H54 (cell line): ENCODE measurements at places on chromosomes 1 and 21.

DNA sequence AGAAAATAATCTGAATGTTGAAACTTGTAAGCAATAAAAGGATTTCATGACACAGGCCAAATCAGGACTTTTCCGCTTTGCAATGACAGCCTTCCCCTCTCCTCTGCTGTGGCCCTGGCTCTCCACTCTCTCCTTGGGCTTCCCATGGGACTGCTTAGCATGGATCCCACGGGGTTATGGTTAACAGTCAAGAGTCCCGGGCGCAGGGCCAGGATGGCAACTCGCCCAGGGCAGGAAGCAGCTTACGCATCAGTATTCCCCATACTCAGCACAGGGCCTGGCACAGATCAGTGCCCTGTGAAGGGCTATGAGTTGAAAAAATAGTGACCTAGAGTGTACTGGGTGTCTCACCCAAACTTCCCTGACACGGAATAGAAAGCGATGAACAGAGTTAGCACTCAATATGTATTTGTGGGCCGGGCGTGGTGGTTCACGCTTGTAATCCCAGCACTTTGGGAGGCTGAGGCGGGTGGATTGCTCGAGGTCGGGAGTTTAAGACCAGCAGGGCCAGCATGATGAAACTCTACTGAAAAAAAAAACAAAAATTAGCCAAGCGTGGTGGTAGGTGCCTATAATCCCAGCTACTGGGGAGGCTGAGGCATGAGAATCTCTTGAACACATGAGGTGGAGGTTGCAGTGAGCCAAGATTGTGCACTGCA is 29.1 kb upstream of the GRHL3 start:
- peak; percentile 46 for DNase-seq

DNA sequence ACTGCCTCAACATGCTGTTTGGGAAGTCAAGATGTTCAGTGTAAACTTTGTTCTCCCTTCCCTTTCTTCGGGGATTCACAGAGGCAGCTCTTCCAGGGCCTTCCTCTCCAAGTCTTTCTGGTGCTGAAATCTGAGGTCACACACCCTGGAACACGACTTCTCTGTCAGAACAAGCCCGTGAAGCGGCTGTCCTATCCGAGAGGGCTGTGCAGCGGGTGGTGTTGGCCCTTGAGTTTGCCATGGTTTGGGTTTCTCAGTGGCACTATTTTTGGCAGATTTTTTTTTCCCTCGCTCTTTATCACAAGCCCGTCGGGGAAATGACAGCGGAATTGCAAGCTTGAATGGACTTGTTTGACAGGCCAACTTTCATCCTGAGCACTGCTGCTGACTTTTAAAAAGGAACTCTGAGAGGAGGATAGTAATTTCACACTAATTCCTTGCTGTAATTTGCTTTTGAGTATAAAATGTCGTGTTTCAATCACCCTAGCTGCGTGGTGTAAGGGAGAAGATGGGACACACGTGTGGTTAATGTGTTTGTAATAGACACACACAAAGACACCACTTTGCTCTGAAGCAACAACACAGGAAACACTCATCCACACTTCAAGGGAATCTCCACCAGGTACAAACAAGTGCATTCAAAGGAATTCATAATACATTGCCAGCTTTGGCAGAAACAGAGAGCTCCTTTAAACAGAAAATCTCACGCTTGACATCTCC is 60.1 kb upstream of the TARBP1 start:
- DNase-seq, result no peak

DNA sequence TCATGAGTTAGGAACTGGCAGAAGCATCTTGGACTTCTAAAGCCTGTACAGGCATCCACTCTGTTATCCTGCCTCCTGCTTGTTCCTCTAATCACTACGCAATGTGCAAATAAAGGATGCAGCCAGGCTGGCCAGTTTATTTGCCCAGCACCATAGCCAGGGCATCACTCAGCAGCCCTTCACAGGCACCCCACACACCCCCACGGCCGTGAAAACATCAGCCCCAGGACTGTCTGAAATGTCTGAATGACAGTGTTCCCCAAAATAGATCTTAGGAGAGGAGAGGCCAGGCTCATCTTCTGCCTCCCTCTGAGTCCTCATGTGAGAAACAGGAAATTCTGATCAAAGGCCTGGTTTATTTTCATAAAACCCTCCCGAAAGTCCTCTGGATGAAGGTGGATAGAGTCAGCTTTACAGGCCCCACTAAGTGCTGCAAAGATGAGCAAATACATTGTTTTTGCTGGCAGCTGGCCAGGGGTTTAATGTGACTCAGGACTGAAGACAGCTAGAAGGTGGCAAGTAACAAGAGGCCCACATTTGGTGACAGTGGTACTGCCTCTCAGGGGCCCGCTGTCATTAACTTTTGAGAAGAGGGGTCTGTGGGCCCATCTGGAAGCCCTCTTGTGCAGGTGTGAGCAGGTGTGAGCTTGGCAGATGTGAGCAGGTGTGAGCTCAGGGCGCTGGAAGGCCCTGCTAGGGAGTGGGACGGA is 32.9 kb downstream of the GRHL3 start:
- no peak for DNase-seq

DNA sequence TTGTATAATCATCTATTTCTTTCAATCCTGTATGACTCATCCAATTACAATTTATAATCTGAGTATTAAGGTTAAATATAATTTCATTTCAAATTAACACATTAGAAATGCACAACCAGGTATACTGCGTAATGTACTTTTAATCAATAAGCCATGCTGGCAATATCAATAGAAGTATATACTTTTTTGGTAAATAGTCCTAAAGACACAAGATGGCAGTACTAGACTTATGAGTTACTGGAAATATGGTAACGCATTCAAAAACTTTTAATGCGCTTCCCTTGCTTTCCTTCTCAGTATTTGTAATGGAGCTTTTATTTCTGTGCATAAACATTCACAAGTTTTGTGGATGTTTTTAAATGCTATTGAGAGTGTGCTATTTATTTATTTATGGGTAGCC is 1162.0 kb upstream of the TMPRSS15 start:
- no peak for DNase-seq

- no peak for DNase-seq
These were observed 5.1 kb downstream of the IFFO2 start for GRCh38 chr1:18951416-18951815.

DNA sequence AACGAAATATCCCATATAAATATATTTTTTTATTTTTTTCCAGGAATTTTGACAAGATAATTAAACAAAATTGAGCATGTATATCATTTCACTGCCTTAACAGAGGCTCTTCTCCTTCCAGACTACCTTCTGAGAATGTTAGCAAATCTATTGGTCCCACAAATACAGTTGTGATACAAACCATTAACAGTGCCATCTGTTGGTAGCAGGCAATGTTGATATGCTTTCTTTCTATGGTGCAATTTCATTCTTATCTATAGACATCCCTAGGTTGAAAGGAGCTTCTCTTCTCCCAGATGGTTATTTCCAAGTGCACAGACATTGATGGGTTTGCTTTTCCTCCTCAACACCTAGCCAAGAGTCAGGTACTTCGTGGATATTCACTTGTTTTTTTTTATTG is 303.6 kb downstream of the USH2A start:
- DNase-seq, result no peak

DNA sequence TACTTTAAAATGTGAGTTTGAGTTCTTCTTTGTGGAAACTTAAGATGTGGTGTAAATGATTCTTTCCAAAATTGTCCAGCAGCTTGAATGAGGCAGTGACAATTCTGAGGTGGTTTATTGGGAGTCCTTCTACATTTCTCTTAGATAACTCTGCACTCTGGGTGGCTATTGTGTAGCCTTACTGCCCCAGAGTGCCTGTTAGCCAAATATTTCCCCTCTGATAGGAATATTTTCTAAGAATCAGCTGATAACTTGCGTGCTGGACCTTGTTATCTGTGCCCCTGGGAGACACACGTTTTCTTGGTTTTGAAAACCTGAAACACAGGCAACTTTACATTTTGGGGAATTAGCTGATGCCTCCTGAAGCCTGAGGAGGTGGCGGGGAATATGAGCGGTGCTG is 91.6 kb downstream of the CD247 start:
- DNase-seq, result no peak

DNA sequence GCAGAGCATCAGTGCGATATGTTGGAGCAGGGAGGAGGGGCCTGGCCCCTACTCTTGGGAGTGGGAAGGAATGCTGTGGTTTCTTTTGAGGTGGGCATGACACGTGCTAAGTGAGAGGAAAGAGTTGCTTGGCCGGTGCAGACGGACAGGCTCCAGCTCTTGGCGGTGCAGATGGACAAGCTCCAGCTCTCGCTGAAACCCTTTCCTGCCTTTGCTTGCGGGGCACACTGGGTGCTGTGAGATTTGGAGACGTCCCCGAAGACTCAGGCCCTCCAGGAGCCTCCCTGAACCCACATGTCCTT is 15.9 kb downstream of the PDXK start:
- DNase-seq, result no peak

- DNase-seq, result no peak
These were observed 13.2 kb downstream of the PPP1R12B start for GRCh38 chr1:202361701-202362100.

DNA sequence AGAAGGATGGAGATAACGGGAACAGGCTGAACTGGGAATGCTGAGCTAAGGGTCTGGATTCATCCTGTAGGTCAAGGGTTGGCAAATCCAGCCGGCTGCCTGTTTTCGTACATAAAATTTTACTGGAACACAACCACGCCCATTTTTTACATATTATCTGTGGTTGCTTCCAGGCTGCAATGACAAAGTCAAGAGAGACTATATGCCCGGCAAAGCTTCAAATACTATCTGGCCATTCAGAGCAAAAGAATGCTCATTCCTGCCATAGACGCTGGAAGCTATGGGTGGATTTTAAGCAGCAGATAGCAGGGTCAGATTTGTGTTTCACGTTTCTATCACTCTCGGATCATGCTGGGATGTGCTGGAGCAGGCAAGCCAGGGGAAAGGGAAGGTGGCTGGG is 137.9 kb upstream of the EDN2 start:
- DNase-seq, result no peak

DNA sequence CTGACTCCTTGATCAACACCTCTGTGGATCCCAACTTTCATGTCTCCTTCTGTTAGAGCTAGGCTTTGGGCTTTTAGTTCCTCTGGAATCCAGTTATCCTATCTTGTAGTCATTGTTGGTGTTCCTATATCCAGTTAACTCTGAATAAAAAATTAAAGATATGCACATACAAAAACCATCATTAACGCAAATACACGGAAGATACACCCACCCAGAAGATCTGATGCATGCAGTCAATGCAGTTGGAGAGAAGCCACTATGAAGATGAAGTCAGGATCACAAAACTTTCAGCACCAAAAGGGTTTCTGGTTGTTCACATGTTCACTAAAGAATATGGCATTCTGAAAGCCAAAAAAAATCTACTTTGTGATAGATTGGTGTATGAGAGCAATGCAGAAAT is 123.6 kb upstream of the LHX8 start:
- no peak for DNase-seq

DNA sequence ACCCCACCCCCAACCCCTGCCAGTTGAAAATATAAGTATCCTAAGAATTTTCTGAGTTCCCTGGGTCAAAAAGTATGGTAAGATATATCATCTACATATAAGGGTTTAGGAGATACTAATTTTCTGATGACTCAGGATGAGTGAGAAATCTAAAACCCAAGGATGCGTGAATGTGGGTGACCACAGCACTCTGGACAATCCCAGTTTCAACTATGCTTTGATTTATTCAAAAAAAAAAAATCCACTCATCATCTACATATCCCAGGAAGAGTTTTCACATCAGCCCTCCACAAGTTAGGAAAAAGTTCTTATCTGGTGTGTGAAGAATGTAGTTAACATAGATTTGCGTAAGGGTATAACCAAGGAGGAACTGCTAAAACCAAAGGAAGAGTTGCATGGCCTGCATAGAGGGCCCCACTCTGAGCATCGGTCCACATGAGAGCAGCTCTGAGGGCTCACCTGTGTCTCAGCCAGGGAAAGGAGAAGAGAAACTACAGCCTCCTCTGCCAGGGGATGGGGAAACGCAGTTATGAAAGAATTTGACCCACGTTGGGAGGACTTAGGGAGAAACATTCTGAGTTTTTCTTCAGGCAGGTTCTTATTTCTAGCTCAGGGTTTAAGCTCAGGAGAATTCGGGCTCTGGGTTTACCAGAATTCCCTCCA is 18.8 kb downstream of the LAMB3 start:
- DNase-seq, result no peak
